Panc1 (cell line): ENCODE measurements at places on chromosomes 5 and 9.

DNA sequence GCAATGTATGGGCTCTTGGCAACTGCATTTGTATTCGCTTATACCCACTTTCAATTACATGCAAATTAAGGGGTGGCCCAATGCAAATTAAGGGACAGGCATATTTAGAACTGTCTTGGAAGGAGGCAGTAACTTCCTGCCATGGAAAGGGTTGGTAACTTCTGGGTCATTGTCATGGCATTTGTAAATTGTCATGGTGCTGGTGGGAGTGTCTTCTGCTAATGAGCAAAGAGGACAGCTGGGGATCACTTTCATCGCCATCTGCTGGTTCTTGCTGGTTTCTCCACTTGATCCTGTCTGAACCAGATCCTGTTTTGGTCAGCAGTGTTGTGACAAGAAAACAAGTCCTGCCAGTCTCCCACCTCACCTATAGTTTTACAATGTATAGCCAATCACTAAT is 23.3 kb upstream of the UGT3A2 start:
- DNase-seq: no peak

DNA sequence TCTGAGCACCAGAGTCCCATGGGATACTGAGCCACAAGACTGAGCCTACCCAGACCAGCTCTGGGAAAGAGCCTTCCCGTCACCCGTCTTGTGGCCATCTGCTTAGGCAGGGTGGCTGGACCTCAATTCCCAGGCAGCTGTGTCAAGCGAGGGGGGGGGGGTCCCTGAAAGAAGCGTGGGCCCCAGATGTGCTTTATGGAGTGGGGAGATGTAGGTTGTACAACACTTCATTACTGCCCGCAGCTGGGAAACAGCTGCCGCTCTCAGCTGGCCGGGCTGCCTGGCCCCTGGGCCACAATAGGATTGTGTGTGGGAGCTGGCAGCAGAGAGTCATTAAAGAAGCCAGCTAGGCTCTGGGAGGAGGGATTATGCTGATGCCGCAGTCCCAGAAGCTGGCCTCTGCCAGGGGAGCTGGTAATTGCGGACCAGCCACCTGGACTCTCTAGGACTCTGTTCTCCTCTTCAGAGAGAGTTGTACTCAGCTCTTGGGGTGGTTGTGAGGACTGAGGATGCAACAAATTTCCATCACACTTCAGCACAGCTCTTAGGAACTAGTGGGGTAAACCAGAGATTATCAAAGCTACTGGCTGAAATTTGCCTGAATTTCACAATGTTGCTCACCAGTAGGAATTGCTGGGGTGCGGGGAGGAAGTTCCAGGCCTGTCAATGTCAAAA is 145.4 kb downstream of the GADD45G start:
- no peak for DNase-seq

GRCh38 chr5:179908528-179908927 is 831 bp upstream of the TBC1D9B start:
- no peak for DNase-seq

DNA sequence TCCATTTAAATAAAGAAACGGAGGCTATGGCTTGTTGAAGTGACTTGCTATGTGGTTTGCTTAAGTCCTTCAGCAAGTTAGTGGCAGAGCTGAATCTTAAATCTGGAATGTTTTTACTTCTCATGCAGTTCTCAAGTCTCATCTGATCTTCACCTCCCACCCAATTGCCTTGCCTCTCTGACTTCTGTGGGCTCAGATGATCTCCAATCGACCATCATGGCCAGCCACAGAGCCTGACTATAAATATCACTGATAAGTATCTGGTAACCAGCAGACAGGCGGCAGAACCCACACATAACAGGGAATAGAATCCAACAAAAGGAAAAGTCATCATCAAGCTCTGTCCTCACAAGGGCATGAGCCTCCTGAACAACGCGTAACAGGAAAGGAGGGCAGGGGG is 149.9 kb downstream of the FAM114A2 start:
- no peak for DNase-seq

DNA sequence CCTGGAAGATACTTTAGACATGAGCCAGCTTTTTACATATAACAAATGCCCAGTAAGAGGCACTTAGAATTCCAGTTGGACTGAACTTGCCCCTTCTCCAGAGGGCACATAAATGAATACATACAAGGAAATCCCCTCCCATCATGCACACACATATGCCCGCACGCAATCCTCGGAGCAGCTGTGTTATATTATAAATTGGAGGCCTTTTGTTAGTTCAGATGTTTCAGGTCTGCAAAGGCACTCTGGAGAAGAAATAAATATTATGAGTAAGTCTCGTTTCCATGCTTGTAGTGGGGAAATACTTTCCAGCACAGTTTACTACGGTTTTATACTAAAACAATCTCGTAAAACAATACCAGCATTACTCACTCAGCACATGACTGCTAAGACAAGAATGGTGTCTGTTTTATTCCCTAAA is 17.6 kb upstream of the MUSK start:
- DNase-seq: no peak

DNA sequence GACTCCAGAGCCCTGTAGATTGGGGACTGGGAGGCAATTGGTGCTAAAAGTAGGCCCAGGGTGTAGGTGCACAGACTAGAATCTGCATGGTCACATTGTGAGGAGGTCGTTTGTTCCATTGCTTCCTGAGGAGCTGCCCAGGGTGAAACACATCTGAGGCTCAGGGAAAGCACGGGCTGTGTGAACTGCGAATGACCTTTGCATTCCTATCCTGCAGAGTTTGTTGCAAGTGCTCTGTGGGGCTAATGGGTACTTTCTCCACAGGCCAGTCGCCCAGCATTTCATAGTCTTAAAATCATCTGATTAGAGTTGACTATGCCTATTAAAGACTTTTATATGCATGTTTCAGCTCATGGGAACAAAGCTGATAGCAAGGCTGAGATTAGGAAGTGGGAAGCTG is 14.4 kb upstream of the SLC46A2 start:
- DNase-seq: no peak

- no peak for DNase-seq
Observed at GRCh38 chr9:127445851-127446712, 5.1 kb downstream of the RPL12 start.

- DNase-seq: no peak
Observed at GRCh38 chr5:982377-983237, 26.0 kb upstream of the NKD2 start.

DNA sequence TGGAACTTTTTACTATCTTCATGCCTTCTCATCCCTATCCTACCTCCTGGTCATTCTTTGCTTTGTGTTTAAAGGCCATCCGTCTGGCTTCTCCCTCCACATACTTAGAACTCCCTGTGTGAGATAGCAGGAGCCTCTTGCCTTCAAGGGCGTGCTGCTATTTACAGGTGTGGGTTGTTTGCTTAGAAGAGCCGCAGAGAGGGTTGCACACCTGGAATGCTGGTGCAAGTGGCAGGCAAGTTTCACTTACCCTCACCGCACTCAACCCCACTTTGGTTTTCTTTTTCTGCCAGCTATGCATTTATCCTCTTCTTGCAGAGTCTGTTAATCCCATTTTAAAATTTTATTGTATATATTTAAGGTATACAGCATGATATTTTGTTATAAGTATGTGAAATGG is 12.6 kb downstream of the SKP2 start:
- no peak for DNase-seq

GRCh38 chr9:14480526-14480925 is 166.6 kb upstream of the NFIB start:
- no peak for DNase-seq

DNA sequence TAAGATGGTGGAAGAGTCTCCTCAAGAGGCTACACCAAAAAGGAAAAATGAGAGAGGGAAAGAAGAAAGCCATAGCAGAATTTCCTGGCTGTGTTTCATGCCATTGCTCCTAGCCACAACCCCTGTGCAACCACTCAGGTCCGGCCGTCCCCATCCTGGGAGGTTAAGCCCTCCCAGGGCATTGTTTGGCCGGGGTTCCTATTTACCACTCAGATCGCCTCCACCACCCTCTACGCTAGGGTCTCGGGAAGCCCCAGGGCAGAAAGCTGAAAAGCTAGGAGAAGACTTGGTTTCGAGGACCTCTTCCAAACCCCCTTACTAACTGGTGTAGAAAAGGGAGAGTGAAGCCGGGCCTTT is 715 bp downstream of the RC3H2 start:
- DNase-seq: no peak

DNA sequence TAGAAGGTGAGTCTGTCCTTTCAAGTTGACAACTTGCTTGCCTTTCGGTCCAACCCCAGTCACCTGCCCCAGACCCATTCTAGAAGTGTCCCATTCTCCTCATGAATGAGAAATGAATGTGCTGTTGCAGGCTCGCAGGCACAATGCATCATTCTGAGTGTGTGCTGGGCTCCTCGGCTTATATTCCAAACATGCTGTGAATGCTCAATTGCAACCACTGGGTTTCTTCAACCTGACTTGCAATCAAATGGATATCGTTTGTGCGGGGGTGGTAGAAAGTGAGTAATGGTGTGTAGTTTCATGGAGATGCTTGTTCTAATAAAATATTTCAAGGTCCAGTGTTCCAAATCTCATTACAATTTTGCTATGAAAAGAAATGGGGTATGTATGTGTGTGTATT is 256.6 kb upstream of the IL12B start:
- DNase-seq: no peak

DNA sequence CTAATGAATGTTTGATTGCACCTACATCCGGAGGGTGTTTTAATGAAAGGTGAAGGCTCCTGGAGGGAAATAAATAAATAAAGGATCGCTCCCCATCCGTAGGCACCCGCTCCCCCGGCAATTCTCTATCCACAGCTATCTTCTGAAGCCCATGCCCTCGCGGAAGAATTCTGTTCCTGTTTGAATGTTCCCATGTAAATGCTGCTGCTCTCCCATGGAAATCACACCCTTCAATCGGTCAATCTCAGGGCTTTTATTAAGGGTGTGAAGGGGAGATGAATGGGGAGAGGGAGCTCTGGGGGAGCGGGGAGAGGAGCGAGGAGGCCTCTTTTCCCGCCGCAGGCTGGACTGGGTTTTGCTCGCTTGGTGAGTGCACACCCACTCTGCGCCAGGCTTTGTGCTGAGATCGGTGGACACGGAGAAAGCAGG is 21.1 kb upstream of the ARAP3 start:
- DNase-seq: no peak

DNA sequence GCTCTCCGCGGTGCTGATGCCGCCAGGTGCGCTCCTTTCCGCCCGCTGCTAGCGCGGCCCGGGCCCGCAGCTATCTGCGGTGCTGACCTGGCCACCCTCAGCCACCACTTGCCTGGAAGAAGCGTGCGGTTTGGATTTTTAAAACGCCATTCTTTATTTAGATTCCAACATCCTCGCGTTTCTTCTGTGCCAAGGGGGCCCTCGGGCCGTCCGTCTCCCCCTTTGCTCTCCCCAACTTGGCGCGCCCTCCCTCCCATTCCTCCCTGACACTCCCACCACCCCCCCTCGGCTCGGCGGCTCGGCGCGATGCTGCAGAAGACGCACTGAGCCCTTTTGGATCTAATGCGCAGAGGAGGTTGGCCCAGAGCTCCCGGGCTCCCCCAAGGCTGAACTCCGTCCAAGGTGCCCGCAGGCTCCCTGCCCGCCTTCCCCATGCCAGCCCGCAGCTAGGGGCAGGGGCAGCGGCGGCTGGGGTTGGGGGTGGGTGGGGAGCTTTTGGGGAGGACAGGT is at the start of gene BARHL1:
Gene BARHL1 (plus strand): TSS at position 331 of the 510 bp plus-strand sequence. CDS start 192 bp downstream, outside the sequence.
- no peak for DNase-seq

DNA sequence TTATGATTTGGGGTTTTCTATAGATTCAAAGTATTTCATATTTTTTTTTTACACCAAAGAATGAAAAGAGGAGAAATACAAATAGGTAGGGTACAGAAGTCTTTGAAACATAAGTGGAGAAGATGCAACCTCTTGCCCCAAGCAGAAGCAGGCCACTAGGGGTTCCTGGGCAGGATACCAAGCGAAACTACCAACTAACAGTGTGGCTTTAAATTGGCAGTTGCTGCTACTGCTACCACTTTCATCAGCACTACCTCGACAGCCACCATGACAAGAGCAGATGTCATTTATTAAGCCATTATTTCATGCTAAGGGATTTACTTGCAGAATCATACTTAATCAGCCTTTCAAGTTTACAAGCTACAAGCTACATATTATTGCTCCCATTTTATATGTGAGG is 288.1 kb downstream of the NR3C1 start:
- DNase-seq: no peak

GRCh38 chr5:999032-999501 is 9.5 kb upstream of the NKD2 start:
- DNase-seq: no peak

- DNase-seq: no peak
Observed at GRCh38 chr9:134886413-134886913, 5.9 kb downstream of the FCN2 start.

DNA sequence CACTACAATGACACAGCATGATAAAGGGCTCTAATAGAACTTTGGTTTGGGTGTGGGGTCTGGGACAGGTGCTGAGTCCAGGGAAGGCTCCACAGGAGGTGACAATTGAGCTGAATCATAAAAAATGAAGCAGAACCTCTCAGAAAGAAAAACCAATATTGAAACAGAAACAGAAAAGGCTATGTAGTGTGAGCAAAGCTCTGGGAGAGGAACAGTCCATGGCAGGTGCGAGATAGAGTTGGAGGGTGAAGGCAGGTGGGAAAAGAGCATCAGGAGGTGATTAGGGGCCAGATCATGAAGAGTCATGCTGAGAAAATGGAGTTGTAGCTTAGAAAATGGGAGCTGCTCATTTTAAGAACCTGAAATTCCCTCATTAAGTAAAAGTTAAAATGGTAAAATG is 164.9 kb downstream of the KCTD16 start:
- DNase-seq: no peak

DNA sequence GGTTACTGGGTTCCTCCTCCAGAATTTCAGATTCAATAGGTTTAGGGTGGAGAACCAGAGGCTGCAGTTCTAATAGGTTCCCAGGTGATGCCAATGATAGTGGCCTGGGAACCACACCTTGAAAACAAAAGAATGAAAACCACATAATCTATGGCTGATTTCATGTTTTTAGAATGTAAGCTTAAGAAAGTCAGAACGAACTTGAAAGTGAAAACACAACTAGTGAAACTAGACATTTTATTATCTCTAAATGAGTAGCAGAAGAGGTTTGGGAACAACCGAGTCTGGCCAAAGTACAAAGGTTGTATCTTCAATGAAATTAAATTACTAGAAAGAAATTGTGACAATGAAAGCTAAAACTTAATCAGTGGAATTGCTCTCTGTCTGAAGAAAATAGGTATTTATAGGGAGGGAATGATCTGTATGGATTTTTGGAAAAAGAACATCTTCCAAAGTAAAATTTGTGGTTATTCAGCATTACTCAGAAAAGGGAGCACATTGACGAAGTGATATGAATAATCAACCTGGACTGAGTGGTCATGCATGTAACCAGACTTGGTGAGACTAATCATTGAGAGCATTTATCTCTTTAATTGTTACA is 24.9 kb upstream of the CEP120 start:
- no peak for DNase-seq

- no peak for DNase-seq
Observed at GRCh38 chr5:147382776-147383175, 127.1 kb downstream of the DPYSL3 start.
